Stimulated activated CD4-positive, alpha-beta T cell treated with anti-CD3 and anti-CD28 coated beads, TNF-alpha, amount 100 ng/mL, for 4 hours (primary cell): ENCODE measurements at places on chromosomes 11 and 22.

- no peak for DNase-seq
Measured at GRCh38 chr11:6931146-6931713, 5.0 kb downstream of the ZNF215 start.

DNA sequence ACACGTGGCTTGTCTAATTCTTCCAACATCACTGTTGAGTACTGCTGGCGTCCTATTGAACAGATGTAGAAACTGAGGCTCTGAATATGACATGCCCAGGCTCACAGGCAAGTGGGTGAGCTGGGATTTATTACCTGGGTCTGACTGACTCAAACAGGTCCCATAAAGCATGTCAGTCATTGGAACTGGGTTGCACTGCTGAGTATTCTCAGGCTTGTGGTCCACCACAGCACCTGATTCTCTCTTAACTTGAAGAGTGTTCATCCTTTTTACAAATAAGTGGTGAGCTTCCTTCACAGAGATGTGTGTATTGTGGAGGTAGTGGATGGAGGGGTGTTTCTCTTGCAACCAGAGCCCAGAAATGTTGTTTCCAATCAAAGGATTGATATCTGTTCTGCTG, 44.5 kb downstream of the SC5D start:
- no peak for DNase-seq

DNA sequence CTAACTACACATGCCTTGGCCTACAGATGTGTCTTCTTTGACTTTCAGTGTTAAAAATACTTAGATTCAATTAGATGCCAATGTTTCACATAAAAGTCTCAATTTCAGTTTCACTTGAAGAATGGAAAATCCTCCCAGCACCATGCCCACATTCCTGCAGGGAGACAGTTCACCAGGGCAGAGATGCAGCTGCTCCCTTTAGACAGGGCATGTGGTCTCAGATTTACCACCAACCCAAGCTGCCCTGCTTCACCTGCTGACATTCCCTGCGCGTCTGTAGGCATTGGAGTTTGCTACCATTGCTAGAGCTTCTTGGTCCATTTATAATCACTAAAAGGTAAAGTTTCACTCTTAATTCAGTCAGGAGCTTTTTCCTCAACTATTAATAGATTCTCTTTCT, 113.9 kb downstream of the ARFGAP2 start:
- DNase-seq = no peak

GRCh38 chr11:82969811-82970210, 68.3 kb downstream of the DDIAS start:
- DNase-seq = no peak

DNA sequence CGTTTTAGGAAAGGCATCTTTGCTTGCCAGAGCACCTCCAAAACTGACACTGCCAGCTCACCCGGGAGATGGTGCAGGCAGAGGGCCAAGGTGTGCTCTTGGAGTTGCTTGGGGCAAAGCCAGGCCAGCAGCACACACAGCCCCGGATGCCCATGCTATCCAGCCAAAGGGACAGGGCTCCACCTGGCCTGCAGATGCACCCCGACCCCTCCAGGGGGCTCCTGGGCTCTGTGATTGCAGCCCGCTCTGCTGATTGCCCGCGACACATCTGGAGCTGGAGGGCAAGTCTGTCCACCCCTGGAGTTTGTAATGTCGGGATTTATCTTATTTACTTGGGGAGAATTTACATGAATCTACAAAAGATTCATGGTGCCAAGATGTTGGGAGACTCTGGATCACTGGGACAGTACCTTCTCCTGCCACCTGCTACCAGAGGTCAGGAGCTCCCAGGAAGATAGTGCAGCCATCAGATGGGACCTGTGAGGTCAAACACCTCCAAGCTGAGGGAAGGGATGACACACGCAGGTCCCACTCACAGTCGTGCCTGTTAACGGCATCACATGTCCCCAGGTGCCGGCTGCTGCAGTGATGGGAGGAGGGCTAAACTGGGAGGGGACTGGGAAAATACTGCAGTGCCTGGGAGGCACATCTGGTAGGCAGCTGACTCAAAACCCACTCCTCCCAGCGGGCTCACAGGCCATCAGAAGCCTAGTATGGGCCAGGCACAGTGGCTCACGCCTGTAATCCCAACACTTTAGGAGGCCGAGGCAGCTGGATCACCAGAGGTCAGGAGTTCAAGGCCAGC, 17.2 kb downstream of the CBX7 start:
- no peak for DNase-seq
